ENCODE measurements at places on chromosomes 7 and 10.
A peak's percentile ranks its signal among the peaks of the same experiment; 100 is the strongest.

DNA sequence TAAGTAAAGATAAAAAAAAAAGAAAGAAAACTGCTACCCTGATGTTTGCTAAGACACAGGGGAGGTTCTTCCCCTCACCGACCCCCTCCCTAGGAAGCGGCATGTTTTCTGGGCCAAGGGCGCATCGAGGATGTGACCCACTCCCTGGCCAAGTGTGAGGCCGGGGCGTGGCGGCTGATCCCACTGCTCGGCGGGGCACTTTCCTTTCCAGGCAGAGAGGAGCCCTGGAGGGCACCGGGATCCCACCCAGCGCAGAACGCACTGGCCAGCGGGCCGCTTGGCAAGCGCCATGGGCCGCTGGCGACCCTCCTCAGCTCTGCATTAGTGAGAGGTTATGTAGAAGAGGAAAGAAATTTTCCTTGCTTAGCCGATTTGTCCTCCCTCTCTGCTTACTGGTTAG, 93.4 kb downstream of the ZNF736 start:
- DNase-seq = no peak

DNA sequence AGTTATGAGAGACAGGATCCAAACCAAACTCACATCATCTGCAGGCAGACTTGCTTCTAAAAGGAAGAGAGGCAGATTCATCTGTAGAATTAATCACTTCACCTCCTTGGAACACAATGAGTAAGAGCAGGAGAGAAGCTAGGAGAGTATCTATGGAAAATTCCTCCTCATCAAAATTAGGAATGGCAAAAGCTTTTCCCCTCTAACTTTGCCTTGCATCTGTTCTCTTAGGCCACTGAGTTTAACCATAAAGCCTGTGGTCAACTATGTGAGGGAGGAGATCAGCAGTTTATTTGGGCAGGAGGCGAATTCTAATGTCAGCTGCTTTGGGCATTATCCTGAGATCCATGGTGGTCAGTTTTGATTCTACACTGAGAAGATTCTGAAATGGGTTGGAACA, 561.7 kb downstream of the GFRA1 start:
- DNase-seq = no peak

DNA sequence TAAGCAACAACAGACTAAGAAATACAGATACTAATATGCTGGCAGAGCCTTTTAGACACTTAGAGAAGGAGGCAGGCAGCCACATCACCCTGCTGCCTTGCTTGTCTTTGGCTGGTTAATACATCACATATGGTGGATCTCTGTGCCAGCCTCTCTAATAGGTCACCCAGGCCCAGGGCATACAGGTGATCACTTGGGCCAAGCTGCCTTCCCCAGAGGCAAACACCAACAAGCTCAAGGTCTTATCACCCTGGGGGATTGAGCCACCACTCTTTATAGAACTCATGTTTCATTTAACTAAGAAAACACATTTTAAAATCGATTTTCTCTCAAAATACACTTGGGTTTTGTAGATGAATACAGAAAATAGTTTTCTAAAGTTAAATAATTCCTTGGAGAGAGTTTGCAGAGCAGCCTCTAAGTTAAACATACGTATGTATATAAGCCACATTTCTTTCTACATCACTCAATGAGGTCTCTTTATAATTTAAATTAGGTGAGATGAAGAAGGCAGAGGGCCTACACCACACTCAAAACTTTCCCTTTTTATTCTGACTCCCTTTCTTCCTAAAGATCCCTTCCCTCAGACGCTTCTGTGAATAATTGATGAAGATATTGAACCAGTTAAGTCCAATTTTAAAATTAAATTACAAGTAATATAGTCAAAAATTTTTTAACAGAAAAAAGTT, 556.8 kb upstream of the GHITM start:
- no peak for DNase-seq

GRCh38 chr10:63496561-63496960, 24.6 kb upstream of the REEP3 start:
- no peak for DNase-seq

GRCh38 chr10:109886037-109886780, 37.1 kb downstream of the XPNPEP1 start:
- no peak for DNase-seq

- DNase-seq = no peak
These were observed 15.4 kb downstream of the HYCC1 start for GRCh38 chr7:22998519-22998896.

DNA sequence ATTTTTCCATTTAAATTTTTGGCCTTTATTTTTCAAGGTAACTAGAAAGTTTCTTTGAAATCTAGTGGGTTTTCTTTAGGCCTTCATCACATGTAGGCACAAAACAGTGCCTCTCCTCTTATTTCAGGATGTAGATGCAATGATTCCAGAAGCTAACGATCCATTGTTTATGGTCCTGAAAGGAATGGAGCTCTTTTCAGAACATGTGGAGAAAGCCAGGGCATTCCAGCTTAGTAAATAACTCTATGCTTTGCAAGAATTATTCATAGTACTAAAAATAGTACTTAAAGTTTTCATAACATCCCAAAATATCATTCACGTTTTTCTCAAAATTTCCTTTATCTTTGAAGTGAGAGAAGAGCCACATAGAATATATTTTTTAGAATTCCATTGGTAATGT, 91.3 kb downstream of the DYNC1I1 start:
- no peak for DNase-seq

GRCh38 chr7:99440195-99440594, 1.5 kb downstream of the CPSF4 start:
- DNase-seq = no peak

DNA sequence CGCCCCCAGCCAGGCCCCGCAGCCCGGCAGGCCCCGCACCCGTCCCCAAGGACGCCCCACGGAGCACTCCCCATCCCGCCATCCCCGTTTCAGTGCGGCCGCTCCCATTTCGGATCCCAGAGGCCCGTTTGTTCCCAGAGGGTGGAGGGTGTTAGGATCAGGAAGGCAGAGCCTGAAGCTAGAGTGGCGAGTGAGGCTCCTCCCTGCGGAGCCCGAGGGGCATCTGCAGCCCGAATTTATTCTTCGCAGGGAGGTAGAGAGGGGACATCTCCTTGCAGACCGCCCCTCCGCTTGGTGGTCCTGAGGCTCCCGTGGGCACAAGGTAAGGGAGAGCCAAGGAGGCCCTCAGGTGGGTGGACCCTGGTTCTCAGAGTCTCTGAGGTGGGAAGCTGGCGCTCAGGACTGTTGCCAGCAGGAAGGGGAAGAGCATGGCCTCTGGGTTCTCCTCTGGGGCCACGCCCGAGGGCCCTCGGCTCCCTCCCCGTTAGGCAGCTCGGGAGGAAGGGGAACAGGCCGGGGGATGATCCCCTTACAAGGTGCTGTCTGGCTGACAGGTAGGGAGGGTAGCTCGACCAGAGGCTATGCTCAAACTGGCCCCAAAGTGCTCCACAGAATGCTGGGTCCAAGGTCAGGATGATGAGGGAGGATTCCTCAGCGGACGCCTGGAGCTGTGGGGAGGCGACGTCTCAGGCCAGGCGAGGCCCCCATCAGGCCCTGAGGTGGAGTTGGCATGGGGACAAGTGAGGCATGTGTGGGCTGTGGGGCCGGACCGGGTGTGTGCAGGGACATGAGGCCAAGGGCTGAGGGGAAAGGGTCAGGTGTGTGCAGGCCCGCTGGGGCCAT, 17.4 kb downstream of the POLL start:
- DNase-seq = no peak

GRCh38 chr7:31312889-31313288, 27.6 kb downstream of the NEUROD6 start:
- no peak for DNase-seq

GRCh38 chr10:97497572-97498075, 598 bp downstream of the MMS19 start:
- DNase-seq = peak; percentile 69
